ENCODE measurements at places on chromosomes 4 and X.

DNA sequence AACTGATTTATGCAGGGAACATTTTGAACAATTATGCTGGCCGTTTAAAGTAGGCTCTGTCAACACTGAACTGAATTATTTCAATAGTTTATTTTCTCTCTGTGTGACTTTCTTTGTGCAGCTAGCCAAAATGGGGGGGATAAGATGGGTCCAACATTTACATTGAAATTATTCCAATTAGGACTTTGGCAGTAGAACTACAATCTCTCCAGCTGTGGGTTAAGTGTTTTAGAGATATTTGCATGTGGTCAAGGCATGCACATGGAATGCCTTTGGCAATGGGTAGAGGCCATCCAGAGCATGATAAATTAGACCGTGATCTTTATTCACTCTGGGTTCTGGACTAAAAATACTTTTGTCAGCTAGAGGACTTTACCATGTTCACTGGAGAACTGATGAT, 107.9 kb upstream of the ELOVL6 start:
- DNase-seq, result no peak

DNA sequence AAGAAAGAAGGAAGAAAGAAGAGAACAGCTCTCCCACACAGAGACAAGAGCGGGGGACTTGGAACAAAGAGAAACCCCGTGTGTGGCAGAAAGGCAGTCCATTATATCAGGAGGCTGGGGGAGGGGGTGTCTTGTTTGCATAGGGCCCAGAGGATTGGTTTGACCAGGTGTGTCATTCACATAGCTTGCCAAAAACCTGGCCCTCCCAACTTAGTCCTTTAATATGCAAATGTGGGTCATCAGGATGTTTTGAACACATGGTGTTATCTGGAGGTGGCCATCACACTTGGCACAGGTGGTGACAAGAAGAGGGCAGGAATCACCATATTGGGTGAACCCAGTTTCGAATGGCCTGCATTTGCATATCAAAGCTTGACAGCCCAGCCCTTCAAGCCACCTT, 111.7 kb downstream of the LINC00632 start:
- DNase-seq, result no peak

DNA sequence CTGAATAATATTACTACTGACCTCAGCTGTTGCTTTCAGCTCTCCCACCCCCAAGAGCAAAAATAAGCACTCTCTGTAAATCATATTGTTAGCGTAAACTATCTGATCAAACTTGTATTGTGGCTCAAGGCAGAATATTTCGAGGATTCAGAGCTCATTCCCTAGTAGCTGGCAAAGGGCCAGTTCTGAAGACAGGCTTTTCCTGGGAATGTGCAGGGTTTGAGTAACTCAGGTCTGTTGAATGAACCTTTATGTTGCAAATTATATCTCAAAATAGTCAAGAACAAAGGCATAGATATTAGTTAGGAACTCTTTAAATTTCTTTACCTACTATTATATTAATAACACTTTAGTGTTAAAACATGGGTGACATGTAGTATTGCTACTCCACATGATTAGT, 454.9 kb downstream of the CCSER1 start:
- DNase-seq, result no peak

GRCh38 chrX:21798677-21799219, 40.7 kb upstream of the MBTPS2 start:
- no peak for DNase-seq

DNA sequence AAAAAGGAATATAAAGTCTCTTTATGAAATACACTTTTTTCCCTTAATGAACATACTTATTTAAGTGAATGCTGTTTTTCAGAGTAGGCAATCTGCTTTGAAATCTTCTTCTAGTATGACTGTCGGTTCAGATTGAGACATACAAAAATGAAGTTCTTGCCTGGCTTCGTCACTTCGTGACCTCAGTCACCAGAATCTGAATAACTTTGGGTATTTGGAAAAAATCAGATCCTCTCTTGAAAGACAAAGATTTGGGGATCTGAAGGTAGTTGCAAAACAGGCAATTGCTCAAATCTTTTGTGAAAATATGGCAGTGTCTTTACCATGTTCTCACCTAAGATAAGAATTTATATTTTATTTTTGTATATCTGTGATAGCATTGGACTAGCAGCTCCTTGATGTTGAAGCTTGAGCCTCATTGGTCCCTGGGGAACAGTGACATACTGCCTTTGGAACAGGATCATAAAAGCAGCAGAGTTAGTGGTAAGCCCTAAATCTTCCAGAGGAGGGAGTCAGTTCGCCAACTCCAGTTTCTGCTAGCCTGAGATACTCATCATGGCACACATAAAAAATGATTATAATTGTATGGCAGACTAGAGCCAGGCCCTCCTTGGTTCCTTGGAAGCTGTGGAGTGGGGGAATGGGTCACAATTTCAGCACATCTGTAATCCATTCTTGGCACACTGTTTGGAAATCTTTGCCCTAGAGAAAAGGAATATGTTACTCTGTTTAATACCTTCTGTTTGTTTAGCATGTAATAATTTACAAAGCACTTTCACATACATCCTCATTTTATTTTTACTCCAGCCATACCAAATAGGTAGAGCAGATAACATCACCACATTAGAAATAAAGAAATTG, 5.0 kb downstream of the ARFIP1 start:
- DNase-seq, result no peak

DNA sequence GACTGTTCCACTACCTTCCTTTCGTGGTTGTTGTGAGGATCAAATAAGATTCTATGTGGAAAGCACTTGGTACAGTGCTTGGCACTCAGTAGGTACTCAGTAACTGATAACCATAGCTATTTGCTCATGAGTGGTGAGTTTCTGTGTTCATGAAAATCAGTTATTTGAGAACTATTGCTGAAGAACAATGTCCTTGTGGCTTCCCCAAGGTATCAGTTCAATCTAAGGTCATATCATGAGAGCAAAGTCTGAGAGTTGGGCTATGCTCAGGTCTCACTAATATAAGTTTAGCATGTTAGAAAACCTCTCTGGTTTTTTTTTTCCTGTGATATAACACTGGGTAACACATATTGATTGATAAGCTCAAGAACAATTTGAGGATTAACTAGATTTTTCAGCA, 147.8 kb downstream of the GRIA3 start:
- DNase-seq, result no peak

- DNase-seq, result no peak
Observed at GRCh38 chrX:80285131-80285773, 135.0 kb upstream of the TENT5D start.

- no peak for DNase-seq
Observed at GRCh38 chr4:185867770-185868169, 55.8 kb upstream of the SORBS2 start.

DNA sequence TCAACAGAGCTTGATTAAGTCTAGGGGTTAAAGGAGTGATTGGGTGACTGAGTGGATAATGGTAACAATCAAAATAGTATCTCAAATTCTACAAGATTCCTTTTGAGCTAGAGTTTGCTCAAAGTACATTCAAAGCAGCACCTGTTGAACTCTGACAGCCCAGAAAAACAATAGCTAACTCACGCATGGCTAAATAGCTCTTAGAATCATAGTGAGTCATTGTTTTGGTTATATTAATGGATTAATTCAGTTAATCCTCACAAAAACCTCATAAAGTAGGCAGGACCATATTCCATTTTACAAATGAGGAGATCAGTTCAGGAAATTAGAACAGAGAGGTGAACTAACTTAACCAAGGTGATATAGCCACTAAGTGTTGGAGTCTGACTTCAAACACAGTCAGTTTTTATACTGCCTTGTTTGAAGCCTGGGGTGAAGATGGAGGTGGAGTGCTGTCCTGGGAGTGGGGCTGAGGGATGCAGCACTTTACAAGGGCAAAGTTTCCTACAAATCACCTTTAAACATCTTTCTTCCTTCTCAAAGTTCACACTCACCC, 35.9 kb upstream of the PPM1K start:
- DNase-seq, result no peak

DNA sequence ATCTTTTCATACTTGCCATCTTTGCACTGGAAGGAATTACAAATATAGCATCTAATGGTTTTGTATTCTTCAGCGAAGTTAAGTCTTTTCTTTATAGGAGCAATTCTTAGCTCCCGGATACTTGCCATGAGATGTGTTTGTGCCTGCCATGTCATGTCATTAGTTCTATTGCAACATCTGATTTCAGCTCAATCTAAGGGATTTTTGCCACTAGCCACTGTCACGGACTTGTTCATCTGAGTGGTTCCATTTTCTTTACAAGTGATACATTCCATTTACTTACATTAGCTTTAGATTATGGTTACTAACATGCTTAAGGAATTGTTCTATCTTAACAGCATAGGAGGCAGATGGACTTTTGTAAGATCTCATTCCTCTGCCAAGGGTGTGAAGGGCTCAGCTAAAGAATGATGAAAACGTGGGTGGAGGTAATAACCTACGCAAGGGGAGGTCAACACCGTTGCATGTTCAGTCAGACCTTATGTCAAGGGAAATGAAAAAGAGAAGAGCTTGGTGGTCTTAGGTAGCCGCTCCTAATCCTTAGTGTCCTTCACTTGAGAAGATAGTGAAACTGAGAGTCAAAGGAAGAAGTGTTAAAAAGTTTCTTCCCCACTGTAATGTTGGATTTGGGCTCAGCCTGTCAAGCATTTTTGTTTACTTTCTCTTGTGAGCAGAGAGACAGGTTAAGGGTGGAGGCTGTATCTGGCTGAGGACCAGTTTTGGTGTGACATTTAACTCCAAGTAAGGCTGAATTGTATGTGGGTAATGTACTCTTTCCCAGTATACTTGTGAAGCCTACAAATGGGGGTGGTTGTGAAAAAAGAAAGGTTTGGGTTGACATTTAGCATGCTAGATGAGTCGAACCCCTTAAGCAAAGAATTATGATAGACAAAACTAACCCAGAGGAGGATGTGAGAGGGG, 3.6 kb upstream of the KLHL2 start:
- no peak for DNase-seq

- DNase-seq, result no peak
Observed at GRCh38 chrX:84064814-84065213, 123.2 kb downstream of the RPS6KA6 start.

GRCh38 chr4:183659872-183660242, 764 bp downstream of the TRAPPC11 start:
- DNase-seq, result no peak

DNA sequence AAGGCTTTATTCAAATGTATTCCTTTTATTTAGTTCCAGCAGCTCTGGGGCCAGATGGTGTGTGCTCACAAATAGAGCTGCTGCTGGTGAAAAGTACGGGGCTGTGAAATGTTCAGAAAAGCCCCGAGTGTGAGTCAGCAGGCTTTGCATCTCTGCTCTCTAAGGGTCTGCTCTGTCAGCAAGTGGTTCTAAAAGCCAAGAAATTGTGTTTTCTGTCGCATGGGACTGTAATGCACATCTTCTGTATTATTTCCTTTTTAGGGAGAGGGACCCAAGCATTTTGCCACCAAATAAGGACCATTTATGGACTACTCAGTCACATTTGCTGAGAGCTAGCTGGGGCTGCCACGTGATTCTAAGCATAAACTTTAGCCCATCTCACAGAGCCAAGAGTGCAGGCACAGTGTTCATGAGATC, 82.9 kb upstream of the NHS start:
- peak; percentile 18 for DNase-seq

DNA sequence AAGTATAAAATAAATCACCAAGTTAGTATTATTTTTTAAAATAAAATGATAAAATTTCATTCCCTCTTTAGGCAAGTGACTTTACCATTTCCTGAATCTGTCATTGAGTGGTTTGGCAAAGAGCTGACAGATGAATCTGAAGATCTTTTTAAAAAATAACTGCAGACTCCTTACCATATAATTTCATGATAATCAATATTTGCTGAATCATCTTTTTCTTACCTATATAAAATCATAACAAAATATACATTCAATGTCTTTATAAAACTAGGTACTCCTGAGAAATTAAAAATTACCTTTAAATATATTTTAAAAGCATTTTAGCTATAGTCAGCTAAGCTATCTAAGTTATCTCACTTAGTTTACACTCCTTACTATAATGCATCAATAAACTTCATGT, 17.2 kb downstream of the ANXA10 start:
- no peak for DNase-seq

GRCh38 chr4:163492951-163493504, 1.5 kb upstream of the TMA16 start:
- DNase-seq, result no peak

- no peak for DNase-seq
Observed at GRCh38 chr4:40003986-40004385, 26.3 kb upstream of the PDS5A start.

GRCh38 chrX:130155564-130155963, 10.1 kb downstream of the AIFM1 start:
- no peak for DNase-seq

GRCh38 chr4:24809376-24809775, 14.0 kb downstream of the SOD3 start:
- DNase-seq, result no peak

- no peak for DNase-seq
Observed at GRCh38 chr4:74474345-74475090, 29.6 kb downstream of the AREG start.

Data from tibial artery (tissue), 4 donors.